Stimulated activated CD4-positive, alpha-beta T cell treated with anti-CD3 and anti-CD28 coated beads, Interleukin-15, amount 100 ng/mL, for 24 hours (primary cell): ENCODE measurements at places on chromosomes 5 and 9.

DNA sequence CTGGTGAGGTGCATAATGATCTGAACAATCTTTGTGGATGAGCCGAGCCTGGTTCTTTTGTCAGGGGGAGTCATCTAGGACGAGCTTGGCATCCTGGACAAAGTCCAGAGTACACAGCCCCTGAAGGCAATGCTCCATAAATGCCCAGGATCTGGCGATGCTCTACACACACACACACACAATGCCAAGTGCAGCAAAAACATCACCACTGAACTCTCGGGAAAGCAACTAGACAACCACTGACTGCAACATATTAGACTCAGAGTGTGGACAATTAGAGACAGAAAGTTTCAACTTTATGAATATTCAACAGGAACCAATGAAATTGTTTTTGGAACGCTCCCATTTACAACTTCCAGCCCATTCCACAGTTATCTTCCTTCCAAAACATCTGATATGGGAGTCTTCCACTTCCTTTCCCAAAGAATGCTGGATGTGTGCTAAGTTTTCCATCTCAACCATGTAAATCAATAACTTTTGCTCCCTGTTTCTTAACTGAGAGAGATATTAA, 227.6 kb upstream of the ANKRD55 start:
- DNase-seq: no peak

DNA sequence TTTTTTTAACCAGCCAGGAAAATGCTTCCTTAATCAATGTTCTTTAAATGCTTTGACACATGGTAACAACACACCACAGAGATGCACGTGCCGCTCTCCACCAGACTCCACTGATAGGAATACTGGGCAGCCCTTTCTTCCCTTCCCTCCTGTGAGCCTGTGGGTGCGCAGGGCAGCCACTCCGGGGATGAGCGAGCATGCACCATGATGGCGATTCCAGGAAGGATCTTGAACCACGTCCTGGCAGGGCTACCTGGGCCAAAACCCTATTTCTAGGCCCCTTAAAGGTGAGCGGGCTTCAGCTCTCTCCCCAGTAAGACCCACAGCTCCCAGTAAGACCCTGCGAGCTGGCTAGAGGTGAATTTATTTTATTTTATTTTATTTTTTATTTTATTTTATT, 128.2 kb downstream of the MVB12B start:
- no peak for DNase-seq

DNA sequence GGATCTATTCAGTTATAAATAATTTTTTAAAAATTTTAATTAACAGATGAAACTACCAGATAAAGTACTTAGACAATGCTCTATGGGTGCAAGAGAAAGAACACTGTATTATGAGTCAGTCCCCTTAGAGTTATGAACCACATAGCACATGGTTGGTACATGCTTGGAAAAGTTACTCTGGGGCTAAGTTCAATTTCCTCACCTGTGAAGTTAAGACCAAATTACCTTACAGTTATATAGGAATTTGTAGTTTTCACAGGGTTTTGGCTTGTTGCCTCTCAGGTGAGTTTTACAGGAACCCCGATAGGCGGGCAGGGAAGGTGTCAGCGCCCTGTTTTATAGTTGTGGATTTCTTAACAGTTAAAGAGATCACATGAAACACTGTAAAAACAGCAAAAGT, 1.2 kb downstream of the PANK3 start:
- DNase-seq: no peak

DNA sequence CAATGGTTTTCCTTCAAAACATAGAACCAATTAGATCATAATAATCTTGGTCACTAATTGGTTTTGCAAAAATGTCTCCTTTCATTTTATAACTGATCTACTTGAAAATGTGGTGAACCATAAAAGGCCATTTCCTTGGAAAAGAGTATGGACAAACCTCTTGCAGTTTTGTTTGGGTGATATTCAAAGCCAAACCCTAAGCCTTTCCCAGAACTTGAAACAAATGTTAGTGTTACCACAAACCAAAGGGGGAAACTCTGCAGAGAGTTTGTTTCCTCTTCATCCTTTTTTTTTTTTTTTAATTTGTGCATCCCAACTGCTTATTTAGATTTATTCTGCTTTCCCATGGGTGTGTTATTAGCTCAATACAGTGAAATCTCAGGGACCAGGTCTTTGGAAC, 204.4 kb upstream of the ADAMTSL1 start:
- DNase-seq: no peak

DNA sequence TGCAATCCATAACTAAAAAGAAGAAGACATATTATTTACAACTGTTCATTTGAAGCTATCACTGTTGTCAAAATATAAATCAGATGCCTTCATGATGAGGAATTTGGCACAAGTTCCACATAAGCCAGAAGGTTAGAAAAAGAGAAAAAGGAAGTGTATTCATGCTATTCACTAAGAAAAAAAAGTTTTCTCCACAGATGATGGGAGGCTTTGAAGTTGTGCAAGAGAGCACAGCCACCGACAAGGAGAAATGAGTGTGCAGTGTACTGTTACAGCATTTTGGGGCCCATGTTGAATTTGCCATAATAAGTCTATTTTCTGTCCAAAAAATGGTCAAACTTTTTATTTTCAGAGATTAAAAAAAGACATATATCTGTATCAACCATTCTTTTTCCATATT, 32.9 kb upstream of the IFNK start:
- DNase-seq: no peak
